ENCODE measurements at places on chromosomes 12 and 14.

GRCh38 chr12:114444422-114445279, 38.7 kb upstream of the TBX5 start:
- DNase-seq: no peak

GRCh38 chr12:92496790-92497189, 206.0 kb upstream of the PLEKHG7 start:
- DNase-seq: no peak

DNA sequence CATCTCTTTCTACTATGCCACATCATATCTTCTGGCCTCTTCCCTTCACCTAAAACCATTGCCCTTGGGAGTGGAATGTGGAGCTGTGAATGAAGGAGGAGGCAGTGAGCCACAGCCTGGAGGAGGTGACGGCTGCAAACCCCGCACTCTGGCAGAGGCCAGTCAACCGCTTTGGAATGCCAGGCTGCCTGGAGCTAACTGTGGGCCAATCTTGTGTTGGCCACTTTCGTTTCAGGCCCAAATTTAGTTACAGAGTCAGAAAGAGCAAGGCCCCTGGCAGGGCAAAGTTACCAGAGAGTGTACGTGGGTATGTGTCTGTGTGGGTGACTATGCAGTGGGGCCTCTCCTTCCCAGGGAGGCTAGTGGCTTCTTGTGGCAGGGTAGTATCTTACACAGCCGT, 40.1 kb downstream of the CACNA1C start:
- no peak for DNase-seq

- DNase-seq: no peak
Measured at GRCh38 chr14:75213172-75213571, 36.8 kb upstream of the TMED10 start.

- DNase-seq: peak; percentile 7
Measured at GRCh38 chr14:24246765-24247212, 4.4 kb upstream of the TINF2 start.

DNA sequence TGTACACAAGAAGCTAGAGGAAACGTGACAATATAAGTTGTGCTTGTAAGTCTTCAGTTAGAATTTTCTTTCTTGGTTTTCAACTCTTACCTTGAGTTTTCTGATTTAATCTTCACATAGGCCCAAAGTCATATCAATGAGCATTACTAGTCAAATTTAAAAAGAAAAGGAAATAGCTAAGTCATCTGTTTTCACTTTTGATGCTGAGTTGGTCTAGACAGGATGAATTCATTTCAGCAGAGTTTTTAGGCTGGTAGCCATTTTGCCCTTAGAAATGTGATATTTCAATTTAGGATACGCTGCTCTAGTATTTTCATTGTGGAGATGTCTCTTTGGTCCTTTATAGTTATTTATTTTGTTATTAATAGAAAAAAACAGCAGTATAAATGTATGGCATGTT, 44.6 kb upstream of the KRAS start:
- no peak for DNase-seq

- DNase-seq: no peak
Measured at GRCh38 chr14:44112774-44113460, 394.2 kb downstream of the FSCB start.

- no peak for DNase-seq
Measured at GRCh38 chr12:40327535-40327934, 102.7 kb downstream of the LRRK2 start.

- no peak for DNase-seq
Measured at GRCh38 chr12:13428538-13429265, 232.2 kb downstream of the EMP1 start.

DNA sequence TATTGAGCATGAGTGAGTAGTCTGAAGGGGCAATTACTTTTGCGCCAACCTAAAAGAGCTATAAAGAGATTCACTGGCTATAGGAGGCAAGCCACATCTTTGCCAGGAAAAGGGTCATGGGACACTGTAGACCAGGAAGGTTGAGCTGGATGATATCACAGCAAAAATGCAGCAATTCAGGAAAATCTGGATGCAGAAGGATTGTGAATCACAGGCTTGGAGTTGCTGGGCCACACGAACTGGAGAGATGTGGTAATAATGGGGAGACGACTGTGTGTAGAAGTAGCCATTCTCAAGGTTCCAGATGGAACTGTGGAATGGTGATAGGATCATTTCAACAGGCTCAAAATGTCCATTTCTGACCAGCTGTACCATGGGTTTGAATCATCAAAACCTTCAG, 151.4 kb upstream of the DAAM1 start:
- no peak for DNase-seq

DNA sequence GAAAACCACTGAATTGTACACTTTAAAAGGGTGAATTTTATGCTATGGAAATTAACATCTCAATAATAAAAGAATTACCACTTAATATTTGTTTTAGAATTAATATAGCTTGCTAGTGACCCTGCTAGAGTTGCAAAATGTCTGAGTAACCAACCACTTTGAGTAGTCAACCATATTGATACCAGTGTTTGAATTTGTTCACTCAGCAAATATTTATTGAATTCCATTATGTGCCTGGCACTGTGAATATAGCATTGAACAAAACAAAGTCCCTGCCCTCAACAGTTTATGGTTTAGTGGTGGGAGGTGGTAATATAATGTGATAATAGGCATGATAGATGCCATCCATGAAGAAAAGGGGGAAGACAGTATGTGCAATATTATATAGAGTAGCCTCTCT, 4.6 kb downstream of the SNRPF start:
- DNase-seq: no peak

- DNase-seq: no peak
Measured at GRCh38 chr12:52370926-52371608, 3.8 kb upstream of the KRT85 start.

GRCh38 chr14:74302152-74302628, 544 bp downstream of the ABCD4 start:
- DNase-seq: no peak

- no peak for DNase-seq
Measured at GRCh38 chr14:59017285-59017965, 171.0 kb upstream of the DAAM1 start.

DNA sequence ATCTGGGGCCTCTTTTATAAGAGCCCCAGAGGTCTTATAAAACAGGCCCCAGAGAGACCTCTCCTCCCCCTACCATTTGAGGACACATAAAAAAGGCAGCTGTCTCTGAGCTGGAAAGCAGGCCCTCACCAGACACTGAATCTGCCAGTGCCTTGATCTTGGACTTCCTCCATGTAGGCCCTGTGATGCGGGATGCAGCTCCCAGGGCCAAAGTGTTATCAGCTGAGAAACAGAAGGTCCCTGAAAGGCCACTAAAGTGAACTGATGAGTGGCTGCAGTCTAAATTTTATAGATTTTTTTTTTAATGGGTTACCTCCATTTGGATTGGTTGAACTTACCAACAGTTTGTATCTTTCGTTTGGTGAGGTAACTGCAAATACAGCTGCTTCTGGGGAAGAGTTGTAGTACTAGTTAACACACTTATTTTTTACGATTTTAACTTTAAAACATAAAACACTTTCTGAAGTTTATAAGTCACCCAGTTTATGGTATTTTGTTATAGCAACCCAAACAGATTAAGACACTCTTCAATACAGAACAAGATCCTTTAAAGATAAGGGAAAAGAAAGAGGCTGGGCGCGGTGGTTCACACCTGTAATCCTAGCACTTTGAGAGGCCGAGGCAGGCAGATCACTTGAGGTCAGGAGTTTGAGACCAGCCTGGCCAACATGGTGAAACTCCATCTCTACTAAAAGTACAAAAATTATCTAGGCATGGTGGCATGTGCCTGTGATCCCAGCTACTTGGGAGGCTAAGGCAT, 5.6 kb upstream of the GUCY2C start:
- no peak for DNase-seq

GRCh38 chr14:87141801-87142200, 851.2 kb downstream of the GALC start:
- no peak for DNase-seq

DNA sequence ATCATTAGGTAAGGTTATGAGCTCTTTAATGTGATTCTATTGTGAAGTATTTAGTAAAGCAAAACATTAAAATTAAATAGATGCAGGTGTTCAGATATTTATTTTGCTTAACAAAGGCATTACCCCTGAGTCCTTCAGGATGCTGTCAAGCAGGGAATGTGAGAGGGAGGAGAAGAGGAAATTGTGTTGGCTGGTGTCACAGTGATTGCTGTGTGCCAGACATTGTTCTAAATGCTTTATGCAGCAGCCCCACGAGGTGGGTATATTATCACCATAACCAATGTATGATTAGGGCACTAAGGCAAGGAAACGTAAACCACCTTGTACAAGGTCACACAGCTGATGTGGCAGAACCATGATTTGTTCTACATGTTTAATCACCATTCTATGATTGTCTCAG, 80.1 kb downstream of the STAB2 start:
- no peak for DNase-seq

DNA sequence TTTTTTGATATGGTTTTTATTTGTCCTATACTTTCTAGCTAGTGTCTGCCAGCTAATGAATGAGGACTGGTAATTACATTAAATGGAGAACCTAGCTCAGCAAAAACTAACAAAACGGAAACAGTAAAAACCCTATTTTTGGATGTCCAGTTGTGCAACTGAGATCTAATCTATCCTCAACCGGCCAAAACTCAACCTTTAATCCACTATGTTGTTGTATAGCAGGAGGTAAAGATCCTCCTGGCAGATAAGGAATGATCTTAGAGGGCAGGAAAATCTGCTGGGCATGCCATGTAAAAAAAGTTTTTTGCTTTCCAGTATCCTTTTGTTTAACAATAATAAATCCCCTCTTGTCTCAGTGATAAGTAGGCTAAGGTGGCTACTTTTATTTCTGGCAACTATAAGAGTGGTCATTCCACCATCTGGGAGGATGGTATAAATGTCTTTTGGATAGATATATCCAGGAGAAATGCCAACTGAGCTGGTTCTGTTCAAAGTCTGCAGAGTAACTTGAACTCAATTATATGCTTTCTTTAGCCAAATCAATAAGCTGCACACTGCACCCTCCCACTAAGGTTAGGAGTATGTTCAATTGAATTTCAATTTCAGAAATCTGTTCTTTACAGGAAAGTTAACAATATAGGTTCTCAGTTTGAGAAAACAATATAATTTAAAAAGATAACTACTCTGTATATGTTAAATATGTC, 40.1 kb downstream of the WASHC3 start:
- no peak for DNase-seq

DNA sequence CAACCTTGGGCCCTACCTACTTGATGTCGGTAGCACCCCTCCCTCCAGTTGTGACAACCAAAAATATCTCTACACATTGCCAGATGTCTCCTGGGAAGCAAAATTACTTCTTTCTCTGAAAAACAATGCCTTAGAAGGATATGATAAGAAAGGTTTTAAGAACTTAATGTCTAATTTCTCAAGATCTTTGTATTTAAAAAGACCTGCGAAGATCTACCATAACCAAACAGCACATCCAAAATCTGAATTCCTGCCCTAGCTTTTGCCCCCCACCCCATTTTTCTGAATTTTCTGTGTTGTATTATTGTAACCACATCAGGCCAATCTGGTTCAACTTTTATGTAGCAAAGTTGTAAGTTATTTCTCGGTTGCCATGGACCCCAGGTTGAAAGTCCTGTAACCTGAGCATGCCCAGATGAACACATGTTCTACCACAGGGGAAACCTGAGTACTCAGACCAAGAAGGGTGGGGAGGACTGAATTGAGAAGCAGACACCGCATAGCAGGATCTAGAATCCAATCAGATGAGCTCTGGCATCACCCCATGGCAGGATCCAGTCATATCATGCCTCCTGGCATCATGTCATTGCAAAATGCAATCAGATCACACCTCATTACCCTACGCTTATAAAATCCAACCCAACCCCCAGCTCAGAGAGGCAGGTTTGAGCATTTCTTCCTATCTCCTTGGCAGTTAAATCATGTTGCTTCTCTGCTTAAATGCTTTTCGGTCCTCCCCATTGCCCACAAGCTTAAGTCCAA, 8.7 kb downstream of the TMEM253 start:
- DNase-seq: peak; percentile 54

DNA sequence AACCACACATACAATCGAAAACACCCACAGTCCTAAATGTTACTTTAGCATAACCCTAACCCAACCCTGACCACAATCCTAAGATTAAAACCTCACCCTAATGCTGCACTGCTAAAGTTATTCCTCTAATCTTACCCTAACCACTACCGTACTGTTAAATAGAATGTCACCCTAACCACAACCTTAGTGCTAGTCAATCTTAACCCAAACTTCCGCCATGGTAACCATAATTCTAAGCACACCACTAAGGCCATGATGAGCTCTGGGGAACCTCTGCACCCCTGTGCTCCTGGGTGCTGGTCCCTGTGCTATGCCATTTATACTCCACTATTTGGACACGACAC, 38.0 kb downstream of the LTBP2 start:
- no peak for DNase-seq

- DNase-seq: no peak
Measured at GRCh38 chr12:69698054-69698453, 1.0 kb downstream of the BEST3 start.

DNA sequence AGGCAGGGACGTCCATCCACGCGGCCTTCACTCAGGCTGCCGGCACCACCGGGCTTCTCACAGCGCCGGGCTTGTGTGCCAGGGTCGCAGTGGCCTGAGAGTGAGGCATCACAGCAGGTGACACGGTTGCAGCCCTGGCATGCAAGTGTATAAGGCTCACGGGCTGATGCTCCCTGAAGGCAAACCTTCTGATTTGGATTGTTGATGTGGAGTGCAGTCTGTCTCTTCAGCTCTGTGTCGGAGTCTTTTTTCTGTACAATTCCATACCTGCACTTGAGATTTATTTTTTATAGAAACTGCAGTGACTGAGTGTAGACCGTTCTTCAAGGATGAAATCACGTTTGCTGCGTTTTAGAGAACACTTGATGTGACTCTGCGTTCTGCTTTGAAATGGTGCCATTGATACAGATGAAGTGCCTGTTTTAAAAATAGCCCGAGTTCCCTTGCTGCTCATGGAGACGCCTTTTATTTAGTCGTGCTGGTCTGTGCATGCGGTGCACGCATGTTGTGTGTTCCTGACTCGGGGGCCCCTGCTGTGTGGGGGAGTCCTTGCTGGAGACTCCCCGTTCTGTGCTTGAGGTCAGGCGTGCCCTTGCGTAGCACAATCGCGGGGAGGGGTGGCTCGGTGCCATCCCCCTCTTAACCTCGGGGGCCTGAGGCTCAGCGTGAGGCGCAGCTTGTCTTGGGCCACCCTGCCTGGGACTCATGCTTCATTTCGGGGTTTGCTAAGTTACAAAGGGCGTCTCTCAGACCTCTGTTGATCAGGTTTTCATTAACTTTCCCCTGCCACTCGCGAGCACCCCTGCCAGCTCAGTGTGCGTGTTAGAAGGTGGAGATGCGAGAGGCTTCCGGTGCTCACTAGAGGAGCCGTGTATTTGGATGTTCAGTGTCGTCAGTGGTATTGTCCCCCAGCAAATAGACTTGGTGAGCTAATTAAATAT, 21.6 kb upstream of the AMN start:
- DNase-seq: no peak

GRCh38 chr14:80805136-80805535, 136.4 kb downstream of the CEP128 start:
- no peak for DNase-seq

DNA sequence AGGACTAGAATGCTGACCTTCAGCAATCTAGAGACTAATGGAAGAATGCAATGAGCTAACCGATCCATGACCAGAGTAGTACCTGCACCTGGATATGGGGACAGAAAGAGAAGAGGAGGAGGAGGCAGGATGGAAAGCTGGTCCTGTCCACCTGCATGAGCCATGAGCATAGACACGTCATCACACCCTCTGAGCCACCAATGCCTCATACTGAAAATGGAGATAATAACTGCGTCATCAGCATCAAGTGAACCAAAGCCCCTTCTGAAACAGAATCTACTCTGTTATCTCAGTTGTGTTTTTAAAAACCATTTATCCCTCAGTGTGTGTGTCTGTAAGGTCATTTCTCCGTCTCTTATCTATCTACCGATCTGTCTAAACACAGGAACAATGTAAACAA, 327.0 kb downstream of the BCL11B start:
- DNase-seq: no peak

Data from stimulated activated CD4-positive, alpha-beta T cell treated with anti-CD3 and anti-CD28 coated beads, Interleukin-4, amount 100 ng/mL, for 48 hours (primary cell).